ENCODE measurements at places on chromosomes 5 and 9.

DNA sequence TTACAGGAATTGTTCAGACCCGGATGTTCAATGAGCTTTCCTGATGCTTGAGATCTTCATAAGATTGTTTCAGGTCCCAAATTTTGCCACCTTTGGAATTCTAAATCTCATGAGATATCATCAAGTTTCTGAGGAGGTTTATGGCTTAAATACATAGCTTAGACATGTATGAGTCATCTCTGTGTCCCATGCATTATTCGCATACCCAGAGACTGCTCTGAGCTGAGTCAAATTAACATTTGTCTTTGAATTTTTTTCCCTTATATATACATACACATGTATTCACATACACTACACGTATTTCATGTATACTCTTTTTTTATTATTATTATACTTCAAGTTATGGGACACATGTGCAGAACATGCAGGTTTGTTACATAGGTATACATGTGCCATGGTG lies 744.6 kb downstream of the BRINP1 start:
- no peak for DNase-seq

DNA sequence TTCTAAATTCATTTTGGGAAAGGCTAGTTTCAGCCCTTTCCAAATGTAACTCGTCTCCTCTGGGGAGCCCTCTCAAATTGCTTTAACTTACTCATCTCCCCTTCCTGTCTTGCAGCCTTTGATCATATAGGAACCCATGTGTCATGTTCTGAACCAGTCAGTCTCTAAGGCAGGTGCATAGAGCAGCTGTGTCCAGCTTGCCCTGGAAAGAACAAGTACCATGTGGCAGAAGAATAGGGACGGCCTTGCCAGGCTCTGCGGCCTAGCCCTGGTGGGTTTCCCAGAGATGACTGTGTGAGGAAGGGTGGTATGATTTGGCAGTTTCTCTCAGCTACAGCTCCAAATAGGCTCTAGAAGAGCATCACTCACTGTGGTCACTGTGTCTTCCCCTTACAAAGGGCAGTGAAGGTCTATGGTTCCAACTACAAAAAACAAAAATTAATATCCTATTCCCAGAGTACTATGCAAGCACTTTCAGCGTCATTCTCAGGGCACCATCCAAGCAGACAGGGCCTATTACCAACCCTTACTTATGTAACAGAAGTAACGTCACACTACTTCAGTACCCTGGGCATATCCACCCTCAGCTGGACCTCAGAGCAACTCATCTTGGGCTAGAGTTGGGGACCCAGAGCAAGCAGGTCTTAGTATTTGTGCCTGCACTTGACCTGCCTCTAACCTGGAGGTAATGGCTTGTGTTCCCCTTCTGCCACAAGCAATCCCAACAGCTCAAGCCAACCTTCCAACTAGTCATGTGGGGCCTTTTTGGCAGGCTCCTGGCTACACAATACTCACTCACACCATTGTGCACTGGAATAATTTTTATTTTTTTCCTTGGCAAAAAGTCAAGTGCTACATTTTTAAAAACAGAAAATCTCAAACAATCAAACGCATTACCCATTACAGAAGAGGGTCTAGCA lies 37.2 kb upstream of the UBAP2 start:
- DNase-seq = no peak

DNA sequence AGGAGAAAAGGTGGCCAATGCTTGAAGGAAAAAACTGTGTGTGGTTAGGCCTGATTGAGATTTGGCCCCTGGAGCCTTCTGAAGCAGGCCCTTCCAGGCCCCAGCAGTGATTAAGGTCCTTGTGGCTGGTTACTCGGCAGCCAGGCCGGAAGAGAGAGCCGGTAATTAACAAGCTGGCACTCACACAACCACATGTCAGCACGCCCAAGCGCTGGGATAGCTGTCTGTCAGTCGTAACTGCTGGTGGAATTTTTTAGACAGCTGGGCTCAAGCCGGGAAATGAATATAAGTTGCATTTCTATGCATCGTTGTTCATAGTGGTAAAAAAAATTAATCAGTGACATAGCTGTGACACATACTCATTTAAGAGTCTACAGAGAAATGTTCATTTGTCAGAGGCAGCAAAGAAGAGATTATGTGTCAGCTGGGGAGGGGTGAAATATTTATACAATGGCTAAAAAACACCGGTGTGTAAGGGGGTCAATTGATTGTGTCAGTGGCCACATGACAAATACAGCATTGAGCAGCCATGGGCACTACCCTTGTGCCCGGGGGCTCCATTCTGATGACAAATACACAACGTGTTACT lies 13.7 kb upstream of the ARAP3 start:
- no peak for DNase-seq

- no peak for DNase-seq
Measured at GRCh38 chr9:135817951-135818717, 89.2 kb downstream of the CAMSAP1 start.

- DNase-seq = no peak
Measured at GRCh38 chr9:129566563-129567266, 54.2 kb downstream of the C9orf50 start.

GRCh38 chr5:32254881-32255539 lies 57.7 kb downstream of the MTMR12 start:
- DNase-seq = no peak

- DNase-seq = no peak
Measured at GRCh38 chr5:41246376-41246775, 33.0 kb upstream of the C6 start.

DNA sequence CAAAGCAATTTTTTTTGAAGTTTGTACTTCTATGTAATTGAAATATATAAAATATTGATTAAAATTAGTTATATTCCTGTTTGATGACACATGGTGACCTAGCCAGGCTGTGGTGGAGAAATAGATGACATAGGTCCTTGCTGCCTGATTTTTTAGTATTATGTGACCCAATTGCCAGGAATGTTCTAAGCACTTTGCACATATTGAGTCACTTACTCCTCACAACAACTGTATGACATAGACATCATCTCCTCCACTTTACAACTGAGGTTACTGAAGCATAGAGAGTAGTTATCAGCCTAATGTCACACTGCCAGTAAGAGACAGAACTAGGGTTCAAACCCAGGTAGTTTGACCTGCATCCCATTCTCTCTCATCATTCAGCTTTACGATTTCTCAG lies 26.2 kb upstream of the SNX18 start:
- DNase-seq = no peak

- no peak for DNase-seq
Measured at GRCh38 chr9:3810231-3810630, 284.4 kb upstream of the RFX3 start.

DNA sequence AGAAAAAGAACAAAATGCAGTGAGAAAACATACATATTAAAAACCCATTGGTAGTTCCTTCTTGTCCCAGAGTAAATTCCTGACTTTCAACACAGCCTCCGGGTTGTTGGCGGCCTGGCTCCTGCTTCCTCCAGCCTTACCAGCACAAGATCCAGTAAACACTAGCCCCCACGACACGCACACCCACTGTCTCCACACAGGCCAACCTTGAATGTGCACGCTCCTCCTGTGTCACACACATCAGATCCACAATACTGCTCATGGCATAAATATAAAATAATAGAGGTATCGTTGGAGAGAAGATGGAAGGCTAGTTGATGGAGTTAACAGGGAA lies 2.5 kb upstream of the SLC31A2 start:
- DNase-seq = no peak

GRCh38 chr5:13510616-13511015 lies 433.9 kb downstream of the DNAH5 start:
- no peak for DNase-seq

- DNase-seq = no peak
Measured at GRCh38 chr5:133124891-133125290, 73.1 kb downstream of the HSPA4 start.

GRCh38 chr9:75101004-75101588 lies 12.8 kb downstream of the OSTF1 start:
- no peak for DNase-seq

GRCh38 chr5:144567421-144567780 lies 396.7 kb downstream of the KCTD16 start:
- no peak for DNase-seq

DNA sequence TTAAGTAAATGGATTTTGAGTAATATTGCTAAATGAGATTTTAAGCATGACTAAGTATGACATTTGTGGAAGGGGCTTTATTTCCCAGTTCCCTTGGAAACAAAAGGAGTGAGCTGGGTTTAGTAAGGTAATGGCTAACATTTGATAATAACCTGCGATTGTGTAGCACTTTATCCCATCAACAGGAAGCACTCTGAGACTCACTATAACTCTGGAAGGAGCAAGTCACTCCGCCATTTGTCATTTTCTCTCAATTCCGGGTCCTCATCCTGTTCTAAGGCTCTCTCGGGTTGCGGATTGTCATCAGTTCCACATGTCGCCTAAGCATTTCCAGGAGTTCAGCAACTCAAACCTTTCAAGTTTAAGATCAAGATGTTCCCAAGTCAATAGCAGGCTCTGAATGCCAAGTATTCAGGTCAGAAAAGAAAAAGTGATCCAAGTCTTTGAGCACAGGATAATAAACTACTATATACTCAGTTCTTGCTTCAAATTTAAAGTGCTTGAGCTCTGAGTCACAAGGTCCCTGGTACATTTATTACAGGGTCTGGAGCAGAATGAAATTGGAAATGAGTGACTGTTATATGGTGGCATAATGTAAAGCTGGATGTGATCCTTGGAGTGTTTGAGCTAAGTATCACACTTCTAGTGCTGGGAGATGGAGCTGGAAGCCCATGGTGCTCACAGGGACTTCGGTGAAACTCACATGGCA lies 39.3 kb downstream of the CAPSL start:
- no peak for DNase-seq

GRCh38 chr5:33840927-33841547 lies 50.8 kb downstream of the ADAMTS12 start:
- no peak for DNase-seq

GRCh38 chr9:8888591-8888990 lies 1089.0 kb upstream of the DMAC1 start:
- DNase-seq = no peak

Data from stimulated activated effector memory CD8-positive, alpha-beta T cell treated with anti-CD3 and anti-CD28 coated beads, Interleukin-12 subunit alpha, Interleukin-12 subunit beta, amount 100 ng/mL, for 72 hours (primary cell).